ENCODE measurements at places on chromosomes 4 and X.

DNA sequence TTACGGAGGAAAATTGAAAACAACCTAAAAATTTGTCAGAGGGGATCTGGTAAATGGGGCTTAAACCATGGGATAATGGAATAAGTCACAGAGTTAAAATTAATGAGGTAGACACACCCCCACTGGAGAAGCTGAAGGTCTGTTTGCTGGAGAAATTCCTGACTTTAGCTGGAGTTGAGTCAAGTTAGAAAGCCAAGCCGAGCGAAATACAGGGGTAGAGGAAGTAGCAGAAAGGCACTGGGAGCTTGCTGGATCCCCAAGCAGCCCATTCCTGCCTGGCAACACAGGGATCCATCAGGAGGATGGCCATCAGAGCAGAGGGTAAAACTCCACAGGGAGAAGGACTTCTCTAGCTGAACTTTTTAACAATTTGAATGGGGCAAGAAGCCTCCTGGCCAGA, 163.8 kb downstream of the ATRX start:
- DNase-seq: no peak

DNA sequence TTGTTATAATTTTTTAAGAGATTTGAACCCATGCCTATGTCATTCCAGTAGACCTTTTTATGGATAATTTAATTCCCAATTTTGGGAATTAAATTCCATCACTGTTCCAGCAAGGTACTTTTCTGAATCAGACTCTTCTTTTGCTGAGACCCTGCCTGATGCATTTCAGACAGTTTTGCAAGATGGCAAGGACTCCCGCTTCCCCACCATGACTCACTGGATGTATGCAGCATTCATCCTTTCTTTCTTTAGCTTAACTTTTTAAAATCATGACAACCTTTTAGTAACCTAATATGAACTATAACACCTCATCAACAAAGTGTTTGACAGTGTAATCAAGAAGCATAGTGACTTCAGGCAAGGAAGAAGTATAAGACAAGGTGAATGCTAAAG, 178.1 kb upstream of the LEF1 start:
- DNase-seq: no peak

DNA sequence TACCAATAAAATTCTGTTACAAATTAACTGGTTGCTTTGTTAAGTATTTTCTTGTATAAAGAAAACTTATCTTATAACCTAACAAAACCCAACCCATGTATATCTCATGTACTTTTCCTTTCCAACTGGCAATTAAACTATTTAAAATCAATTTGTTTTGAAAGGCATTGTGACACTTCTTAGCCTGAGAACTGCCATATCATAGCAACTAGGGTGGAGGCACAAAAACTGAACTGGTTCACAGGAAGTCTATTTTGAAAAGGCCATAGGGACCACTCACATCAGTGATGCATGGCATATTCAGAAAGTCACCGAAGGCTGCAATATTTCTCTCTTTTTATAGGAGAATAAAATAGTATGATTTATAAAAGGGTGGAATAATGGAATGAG, 40.5 kb upstream of the ARSJ start:
- no peak for DNase-seq

GRCh38 chr4:18664171-18664570, 642.6 kb upstream of the LCORL start:
- no peak for DNase-seq

DNA sequence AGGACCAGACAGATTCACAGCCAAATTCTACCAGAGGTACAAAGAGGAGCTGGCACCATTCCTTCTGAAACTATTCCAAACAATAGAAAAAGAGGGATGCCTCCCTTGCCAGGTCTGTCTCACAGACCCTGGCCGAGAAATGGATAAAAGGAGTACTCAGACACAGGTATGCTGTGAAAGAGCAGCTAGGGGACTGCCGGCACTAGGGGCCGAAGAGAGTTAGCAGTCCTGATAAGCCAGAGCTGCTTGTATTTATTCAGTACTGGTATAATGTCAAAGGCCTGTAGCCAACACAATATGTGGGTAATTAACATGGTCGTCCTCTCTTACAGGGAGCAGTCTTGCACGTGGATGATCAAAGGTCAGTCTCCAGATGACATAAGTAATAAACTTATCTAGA, 1042.1 kb upstream of the LCORL start:
- no peak for DNase-seq

DNA sequence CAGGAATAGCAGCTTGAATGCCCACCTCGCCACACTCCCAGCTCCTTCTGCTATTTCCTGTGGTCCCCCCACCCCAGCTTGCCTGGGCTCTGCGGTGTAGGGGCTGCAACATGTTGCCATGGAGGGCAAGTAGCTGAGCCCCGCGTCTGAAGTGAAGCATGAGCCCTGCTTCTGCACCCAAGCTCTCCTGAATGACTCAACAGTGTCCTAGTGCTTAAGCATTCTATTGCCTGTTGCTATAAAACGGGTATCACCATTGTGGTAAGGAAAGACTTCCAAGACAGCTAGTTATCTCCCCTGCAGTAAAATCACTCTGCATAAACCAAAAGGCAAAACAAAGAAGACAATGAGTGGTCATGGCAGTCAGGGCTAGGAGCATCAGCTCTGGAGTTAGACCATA, 31.4 kb upstream of the SPATA4 start:
- DNase-seq: no peak

GRCh38 chr4:97582890-97583289, 560.4 kb downstream of the STPG2 start:
- no peak for DNase-seq

DNA sequence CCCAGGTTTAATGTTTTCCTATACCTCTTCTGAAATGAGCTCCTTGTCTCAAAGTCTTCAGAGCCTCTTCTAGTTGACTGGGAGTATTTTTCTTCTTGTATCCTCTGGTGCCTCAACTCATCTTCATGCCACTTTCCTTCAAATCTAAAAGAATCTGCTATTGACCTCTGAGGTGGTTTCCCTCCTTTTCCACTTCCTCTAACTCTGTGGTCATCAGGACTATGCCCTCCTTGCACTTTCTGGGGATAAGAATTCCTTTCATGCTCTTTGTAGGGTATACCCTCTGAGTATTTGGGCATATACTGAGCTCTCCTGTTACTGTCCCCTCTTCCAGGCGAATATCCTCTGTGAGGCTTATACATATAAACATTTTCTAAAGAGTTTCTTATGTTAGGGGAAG, 24.8 kb downstream of the BCLAF3 start:
- DNase-seq: no peak

- no peak for DNase-seq
Observed at GRCh38 chr4:8167815-8168214, 9.2 kb upstream of the ABLIM2 start.

DNA sequence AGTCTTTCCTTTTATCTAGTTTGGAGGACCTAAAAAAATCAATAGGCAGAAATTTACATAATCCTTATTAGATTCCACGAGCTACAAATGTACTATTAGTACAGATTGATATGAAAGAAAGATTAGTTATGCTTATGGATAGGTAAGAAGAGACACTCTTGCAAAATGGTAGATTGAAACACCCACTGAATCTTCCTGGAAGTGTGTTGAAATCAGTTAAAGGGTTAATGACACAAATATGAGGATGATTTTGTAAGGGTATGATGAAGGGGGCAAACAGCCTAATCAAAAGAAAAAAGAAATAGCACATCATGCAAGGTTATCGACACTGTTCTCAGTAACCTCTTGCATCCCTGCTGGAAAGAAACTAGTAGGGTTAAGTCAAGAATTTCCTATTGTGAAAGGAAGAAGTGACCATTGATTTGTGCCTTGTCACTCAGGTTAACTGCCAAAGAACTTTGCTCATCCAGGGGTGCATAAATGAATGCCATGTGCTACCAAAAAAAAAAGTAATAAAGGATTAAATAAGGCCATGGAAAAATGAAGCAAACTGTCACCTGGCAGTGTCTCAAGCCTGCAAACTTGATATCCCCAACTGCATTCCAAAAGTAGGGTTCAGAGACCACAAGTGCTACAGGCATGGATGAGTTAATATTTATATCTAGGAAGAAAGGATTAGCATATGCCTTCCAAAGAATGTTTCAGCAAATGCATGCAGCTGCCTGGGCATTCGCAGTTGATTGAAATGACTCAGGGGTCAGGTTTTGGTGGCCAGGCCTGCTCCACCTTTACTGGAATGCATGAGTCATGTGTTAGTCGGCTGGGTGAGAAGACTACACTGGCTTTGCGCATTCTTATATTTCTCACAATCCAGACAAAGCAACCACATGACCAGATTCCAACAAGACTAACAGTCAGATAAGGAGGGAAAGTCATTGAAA, 78.3 kb upstream of the ATXN3L start:
- no peak for DNase-seq

GRCh38 chr4:101075536-101075935, 271.8 kb downstream of the PPP3CA start:
- DNase-seq: no peak

DNA sequence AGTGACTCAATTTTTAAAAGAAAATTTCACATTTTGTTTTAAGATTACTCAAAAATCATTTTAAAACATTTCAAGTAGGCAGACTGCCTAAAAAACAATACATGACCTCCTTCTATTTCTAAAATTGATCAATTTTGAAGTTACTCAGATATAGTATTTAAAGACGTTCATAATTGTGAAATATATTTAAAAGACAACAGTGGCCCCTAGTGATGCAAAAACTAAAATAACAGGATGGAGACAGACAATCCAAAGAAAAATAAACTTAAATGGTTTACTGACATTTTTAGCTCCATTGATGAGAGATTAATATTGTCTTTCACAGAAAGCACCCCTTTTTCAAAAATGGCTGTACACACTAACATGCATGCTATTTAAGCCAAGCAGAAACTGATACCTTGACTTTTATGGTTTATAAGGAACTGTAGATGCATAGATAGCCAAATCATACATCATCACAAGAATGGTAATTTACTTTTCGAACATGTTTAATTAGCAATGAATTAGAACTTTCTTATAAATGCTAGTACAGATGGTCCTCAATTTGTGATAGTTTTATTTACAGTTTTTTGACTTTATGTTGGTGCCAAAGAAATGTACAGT, 69.8 kb upstream of the FAT4 start:
- DNase-seq: no peak

- DNase-seq: no peak
Observed at GRCh38 chr4:3250956-3251690, 2.2 kb downstream of the MSANTD1 start.

DNA sequence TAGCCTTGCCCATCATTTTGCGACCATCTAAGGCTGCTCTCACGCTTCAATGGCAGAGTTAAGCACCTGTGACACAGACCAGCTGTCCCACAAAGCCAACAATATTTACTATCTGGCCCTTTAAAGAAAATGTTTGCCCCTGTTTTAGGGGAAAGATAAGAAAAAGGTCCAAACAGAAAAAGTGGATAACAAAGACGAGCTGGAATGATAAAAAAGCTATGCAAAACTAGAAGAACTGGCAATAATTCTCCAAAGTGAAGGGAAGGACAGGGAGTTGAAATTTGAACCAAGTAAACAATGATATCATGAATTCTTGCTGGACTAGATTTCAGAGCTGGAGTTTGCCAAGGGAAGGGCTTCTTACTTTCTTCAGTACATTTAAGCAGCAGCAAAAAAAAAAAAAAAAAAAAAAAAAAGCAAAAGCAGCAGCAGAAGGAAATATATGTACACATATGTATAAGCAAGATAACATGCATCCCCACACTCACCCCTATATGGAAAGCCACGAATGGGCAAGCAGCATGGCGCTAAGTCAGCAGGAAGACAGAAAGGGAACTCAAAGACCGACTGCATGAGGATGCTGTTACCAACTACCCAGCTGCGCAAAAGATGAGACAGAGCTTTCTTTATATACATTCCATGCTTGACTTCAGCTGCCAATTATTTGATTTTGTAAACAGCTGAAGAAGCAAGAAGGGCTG, 12.5 kb downstream of the TRAPPC2 start:
- DNase-seq: no peak

- no peak for DNase-seq
Observed at GRCh38 chr4:41967392-41967791, 14.2 kb upstream of the DCAF4L1 start.

GRCh38 chr4:95377366-95377900, 171.3 kb downstream of the UNC5C start:
- no peak for DNase-seq

DNA sequence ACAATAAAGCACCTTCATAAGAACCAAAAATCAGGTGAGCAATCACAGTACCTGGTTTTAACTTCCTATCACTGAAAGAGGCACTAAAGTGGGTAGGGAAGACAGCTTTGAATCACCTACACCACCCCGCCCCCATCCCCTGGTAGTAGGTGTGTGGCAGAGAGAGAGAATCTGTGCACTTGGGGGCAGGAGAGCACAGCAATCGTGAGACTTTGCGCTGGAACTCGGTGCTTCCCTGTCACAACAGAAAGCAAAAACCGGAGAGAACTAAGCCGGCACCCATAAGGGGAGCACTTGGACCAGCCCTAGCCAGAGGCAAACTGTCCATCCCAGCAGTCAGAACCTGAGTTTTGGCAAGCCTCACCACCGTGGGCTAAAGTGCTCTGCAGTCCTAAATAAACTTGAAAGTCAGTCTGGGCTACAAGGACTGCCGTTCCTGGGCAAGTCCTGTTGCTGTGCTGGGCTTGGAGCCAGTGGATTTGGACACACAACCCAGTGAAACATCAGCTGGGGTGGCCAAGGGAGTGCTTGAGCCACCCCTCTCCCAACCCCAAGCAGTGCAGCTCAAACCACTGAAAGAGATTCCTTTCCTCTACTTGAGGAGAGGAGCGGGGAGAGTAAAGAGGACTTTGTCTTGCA, 32.1 kb downstream of the NDUFB11 start:
- DNase-seq: no peak

DNA sequence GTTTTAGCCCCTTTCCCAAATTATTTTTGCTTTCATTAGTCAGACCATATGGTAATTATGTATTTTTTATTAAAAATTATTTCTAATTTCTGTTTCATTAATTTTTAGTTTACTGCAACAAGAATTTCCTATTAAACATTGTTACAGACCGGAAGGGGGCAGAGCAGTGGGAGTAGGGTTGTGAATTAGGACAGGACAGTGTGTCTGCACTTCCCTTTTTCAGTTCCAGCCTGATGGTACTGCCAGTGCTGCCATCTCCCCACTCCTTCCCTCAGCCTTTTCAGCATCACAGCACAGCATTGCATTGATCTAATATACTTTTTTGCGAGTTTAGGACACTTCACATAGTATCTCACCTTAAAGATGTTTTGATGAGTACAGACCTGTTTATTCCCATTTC, 76.5 kb downstream of the STIM2 start:
- no peak for DNase-seq

DNA sequence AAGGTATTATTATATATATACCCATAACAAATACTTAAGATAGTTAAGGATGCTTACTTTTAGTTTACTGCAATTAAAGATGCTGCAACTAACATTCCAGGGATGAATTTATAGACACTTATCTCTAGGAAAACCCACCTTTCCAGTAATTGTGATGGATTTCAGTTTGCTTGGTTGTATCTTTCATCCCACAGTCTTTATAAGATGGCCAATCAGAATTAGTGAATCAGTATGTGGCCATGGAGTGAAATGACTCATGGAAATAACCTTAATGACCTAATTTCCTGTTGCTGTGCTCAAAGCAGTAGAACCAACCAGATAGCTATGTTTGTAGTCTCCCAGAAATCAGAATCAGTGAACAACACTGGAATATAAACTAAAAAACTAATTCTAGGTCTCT, 26.4 kb downstream of the MOSPD2 start:
- no peak for DNase-seq

Measured in activated CD4-positive, alpha-beta T cell treated with anti-CD3 and anti-CD28 coated beads for 24 hours (primary cell).